Aorta (tissue), 5 donors: ENCODE measurements at places on chromosomes 7 and 10. TPM values are rescaled to one million over a fixed set of nuclear protein-coding genes. Genes with fewer than 3 reads are reported as not detected.

Gene AGBL3
- total RNA-seq = 8.8 TPM

Gene MLLT10
- total RNA-seq = 75.3 TPM

Gene PIP
- not detected for total RNA-seq

Gene H2BK1
- 2.2 TPM for total RNA-seq

Gene HYAL4
- not detected for total RNA-seq
